Head of caudate nucleus (tissue), 42 donors: ENCODE measurements at places on chromosomes 3 and 15.

- peak; percentile 73 for DNase-seq
These were observed 311.5 kb downstream of the MFSD1 start for GRCh38 chr3:159113221-159113875.

- peak; percentile 84 for DNase-seq
These were observed 14.0 kb downstream of the VILL start for GRCh38 chr3:38004415-38005075.

- no peak for DNase-seq
These were observed 215.9 kb upstream of the CTDSPL start for GRCh38 chr3:37645517-37646380.

DNA sequence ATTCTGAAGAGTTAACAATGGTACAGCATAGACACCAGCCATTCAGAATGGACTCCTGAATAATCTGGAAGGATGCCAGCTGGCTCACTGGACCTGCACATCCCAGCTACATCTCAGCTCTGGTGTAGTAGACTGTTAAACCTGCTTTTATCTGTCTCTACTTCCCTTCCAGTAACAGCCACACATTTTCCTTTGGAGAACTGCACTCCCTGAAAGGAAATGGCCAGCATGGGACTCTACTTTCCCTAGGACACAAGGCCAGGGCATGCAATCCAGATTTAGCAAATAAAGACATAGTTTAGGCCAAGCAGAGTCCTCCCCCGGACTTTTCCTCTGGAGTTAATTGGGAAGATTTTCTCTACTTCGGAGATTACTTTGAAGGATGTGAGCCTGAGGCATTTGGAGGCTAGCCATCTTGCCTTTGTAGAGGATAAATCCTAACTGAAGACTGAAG, 82.7 kb upstream of the TCF12 start:
- no peak for DNase-seq

GRCh38 chr3:79597709-79598108, 170.1 kb downstream of the ROBO1 start:
- DNase-seq = no peak

GRCh38 chr3:492586-493316, 296.2 kb downstream of the CHL1 start:
- DNase-seq = no peak

- DNase-seq = no peak
These were observed 252.1 kb upstream of the KCNMB2 start for GRCh38 chr3:178284181-178284580.

GRCh38 chr3:152222327-152222726, 46.4 kb upstream of the MBNL1 start:
- DNase-seq = no peak

- no peak for DNase-seq
These were observed 238.6 kb upstream of the TPM1 start for GRCh38 chr15:62803856-62804400.

GRCh38 chr3:108474581-108474980, 35.8 kb downstream of the MYH15 start:
- no peak for DNase-seq

DNA sequence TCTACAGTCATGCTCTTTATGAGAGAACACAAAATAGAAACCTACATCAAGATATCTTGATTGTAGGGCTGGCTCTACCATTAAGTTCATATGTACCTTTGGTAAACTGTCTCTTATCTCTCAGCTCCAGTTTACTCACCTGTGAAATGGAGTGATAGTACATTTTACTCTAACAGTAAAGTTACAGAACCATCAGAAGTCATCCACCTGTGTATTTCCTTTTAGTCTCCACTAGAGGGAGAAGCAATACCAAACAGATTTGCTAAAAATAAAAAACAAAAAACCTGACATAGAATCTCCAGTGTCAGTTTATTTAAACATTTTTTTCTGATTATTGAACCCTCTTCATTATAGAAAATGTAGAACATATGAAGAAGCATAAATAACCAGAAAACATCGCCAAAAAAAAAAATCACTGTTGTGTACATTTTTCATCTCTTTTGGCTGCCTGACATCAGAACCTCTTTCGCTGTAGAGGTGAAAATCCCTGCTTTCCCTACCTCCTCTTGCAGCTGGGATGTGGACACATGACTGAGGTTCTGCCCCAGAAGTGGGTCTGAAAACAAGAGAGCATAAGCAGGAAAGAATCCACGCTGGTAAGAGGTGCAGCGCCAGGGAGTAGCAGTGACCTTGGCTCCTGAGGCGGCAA, 48.7 kb upstream of the WDR72 start:
- no peak for DNase-seq

DNA sequence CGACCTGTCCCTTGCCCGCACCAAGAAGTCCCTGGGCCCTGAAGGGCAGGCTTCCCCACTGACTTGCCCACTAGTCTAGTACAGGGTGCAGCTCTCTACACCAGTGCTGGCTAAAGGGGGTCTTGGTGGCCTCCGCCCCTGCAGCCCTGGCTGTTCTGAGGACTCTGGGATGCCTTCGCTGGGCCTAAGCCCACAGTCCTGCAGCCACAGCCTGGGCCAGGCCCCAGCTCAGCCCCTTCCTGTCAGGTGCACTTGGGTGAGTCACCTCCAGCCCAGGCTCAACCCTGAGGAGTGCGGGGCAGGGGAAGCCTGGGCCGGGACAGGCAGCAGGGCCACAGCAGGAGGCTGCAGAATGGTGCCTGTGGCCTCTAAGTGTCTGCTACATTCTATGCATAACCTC, 971 bp downstream of the C3orf22 start:
- DNase-seq = no peak

DNA sequence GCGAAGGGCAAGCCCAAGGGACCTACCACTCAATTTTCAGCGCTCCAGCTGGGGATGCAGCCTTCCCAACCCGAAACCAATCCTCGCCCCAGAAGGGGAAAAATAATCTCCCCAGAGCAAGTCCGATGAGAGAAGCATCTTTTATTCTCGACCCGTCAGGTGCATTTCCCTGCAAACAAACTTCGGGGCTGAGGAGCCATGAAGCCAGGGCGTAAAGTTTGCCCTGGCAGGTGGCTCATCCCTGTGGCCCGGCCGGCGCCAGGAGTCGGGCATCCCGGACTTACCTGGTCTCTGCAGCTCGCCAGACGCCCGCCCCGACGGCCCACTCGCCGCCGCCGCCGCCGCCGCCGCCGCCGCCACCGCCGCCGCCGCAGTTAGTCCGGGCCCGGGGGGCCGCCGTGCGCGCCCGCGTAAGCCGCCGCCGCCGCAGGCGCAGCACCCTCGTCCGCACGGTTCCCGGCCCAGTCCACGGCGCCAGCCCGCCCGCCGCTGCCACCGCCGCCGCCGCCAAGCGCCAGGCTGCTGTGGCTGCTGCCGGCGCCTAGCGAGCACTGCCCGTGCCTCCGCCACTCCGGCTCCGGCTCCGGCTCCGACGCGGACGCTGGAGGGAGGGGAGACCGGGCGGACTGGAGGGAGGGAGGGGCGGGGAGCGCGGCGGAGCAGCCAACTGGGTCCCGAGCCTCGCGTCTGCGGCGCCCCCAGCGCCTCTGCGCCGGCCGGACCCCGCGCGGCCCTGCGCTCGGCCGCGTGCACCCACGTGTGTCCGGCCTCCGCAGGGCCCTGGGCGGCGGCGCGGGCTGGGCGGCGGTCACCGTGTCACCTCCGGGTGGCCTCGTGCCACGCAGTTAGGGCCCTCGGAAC, at the start of gene CNTN3:
Gene CNTN3 (minus strand): TSS at position 553 of the 861 bp plus-strand sequence. CDS start 93,547 bp downstream, outside the sequence.
- DNase-seq = no peak

DNA sequence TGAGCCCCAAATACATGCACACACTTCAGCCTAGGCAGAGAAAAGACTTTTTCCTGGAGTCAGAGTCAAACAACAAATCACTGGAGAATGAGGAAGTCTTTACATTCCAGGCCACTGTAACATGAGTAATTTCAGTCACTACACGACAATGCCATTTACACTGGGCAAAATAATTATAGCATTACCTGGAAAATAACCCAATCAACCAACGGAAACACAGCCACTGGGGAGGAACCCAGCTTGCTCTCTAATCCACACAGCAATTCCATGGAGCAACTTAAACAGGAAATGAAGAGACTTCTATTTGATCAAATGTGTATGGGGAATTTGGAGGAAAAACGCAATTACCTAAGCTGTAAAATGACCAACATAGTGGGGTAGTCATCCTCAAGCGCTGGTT, 15.2 kb downstream of the FSTL1 start:
- DNase-seq = no peak

- no peak for DNase-seq
These were observed 80.6 kb downstream of the ULK4 start for GRCh38 chr3:41881233-41881821.

- DNase-seq = no peak
These were observed 60.1 kb downstream of the SGO1 start for GRCh38 chr3:20125897-20126296.

DNA sequence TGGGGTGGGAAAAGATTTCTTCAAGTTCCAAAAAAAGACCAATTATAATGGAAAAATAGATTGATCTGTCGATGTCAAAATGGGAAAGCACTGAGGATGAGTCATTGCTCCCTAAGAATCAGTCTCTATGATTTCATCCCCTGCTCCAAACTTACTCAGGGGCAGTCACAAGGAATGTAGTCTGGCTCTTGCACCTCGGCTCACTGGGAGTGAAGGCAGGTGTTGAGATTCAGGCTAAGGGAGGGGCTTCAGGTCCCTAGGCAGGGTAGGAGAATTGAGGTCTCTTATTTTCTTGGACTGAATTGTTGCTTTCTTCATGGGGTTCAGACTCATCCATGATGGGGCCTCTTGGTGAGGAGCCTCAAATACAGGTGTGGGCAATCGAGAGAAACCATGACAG, 14.2 kb downstream of the ESYT3 start:
- no peak for DNase-seq

DNA sequence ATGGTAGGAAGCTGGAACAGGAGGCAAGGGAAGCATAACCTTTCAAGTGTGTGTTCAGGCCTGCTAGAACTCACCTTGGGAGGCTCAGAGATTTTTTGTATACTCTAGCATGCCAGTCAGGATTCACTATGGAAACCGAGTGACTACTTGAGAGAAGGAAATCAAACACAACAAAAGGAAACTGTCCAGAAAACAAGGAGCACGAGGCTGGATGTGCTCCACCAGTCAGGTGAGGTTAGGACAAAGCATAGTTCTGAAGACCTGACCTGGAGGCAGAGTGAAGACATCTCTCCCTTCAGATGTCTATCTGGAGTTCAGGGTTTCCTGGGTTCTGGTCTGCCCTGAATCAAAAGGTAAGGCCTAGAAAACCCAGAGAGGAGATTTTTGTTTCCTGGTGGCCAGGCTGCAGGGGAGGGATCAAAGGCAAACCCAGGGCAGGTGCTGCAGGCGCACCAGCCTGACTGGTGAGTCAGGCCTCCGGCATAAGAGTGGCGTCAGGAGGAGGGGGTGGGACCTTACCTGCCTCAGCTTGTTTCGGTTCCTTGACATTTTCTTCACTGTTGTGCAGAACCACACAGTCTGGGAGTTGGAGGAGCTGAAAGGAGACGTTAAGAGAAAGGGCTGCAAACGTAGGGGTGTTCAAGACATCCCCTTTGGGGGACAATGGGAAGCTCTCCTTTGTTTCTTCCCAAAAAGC, 52.2 kb upstream of the OSBPL11 start:
- DNase-seq = peak; percentile 37

DNA sequence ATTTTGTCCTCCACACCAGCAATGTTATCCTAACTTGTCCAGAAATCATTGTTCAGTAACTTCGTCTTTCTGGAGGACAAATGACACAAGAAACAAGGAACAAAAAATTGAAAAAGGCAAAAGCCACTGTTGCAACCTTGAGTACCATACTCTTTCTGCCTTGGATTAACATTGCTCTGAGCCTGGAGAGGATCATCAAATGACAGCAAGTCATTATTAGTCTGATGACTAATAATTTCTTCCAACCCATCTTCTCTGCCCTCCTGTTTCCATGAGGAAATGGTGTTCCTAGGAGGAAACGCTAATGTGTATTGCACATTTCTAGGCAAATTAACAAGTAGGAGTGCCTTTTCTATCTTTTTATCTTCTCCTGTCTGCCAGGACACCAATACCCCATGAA, 153.9 kb downstream of the PCCB start:
- no peak for DNase-seq

DNA sequence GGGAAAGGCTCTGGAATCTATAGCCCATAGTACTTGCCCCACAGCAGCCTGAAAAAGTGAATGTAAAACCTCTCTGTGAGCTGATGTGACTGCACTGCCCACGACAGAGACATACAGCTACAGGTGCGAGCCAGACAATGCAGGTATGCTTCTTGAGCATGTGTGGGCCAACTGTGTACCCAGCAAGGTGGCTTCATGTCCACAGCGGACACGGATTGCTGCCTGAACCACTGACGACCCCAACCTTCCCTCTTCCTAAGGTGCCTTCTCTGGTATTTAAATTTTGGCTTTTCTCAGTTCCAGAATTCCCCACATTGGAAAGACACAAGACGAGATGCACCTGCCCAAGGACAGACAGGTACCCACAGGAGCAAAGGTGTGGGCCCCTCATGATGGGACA, 65.8 kb downstream of the SCN5A start:
- no peak for DNase-seq

DNA sequence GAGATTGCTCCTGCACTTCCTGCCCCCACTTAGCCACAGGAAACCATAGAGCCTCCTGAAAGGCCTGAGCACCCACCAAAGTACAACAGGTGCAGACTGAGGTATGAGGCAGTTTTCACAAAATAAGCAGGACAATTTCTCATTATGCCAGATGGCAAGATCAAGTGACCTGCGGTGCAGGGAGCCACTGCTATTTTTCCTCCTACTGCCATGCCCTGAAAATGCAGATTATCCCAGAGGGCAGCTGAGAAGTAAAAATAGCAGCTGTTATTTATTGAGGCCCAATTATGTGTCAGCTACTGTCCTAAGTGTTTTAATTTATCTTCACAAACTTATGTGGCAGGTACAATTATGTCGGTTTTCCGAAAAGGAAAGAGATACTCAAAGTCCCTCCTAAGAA, 209.5 kb upstream of the ST8SIA2 start:
- DNase-seq = no peak

GRCh38 chr3:128473180-128473519, 6.5 kb upstream of the DNAJB8 start:
- DNase-seq = no peak

DNA sequence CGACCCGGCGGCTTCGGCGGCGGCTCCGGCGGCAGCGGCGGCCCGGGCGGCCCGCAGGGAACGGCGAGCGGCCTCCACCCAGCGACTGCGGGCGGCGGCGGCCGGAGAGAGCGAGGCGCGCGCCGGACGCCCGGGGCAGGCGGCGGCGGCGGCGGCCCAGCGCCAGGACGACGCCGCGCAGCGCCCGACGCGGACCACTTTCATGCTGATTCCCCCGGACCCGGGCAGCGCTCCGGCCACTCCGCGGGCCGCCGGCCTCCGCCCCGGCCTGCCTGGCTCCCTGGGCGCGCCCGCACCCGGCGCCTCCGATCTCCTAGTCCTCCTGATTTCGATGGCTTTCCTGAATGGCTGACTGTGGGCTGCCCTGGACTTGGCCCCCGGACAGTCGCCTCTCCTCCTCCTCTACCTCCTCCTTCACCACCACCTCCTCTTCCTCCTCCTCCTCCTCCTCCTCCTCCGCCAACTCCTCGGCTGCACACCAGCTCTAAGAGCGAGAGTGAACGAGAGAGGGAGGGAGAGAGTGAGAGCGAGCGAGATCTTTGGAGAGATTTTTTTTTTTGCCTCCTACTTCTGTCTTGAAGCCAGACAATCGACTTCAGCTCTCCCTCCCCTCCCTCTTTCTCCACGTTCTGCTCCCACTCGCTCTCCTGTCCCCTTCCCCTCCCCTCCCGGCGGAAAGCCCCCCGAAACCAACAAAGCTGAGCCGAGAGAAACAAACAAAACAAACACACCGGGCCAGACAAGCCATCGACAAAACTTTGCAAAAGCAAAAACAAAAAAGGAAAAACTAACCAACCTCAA, 844 bp downstream of the NR2F2 start:
- no peak for DNase-seq
